ENCODE measurements at places on chromosomes 5 and 9.

DNA sequence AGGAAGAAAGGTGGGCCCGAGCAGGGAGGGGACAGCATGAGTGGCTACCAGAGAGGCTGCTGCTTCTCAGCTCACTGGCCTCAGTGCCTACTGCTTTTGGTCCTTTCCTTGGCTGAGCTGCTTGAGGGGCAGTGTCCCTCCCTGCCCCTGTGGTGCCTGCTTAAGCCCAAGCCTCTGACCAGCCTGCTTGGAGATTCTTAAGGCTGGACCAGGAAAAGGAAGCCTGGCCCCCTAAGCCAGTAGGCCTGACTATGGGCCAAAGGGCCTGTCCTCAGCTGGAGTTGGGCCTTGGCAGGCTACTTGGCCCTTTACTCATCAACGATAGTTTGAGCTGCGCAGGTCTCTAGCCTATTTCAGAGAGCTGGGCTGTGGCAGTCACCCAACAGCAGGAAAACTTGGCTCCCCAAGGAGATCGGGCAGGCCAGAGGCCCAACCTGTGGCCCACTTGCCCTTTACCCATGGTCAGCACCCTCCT, 24.9 kb downstream of the TCF7 start:
- DNase-seq = no peak

DNA sequence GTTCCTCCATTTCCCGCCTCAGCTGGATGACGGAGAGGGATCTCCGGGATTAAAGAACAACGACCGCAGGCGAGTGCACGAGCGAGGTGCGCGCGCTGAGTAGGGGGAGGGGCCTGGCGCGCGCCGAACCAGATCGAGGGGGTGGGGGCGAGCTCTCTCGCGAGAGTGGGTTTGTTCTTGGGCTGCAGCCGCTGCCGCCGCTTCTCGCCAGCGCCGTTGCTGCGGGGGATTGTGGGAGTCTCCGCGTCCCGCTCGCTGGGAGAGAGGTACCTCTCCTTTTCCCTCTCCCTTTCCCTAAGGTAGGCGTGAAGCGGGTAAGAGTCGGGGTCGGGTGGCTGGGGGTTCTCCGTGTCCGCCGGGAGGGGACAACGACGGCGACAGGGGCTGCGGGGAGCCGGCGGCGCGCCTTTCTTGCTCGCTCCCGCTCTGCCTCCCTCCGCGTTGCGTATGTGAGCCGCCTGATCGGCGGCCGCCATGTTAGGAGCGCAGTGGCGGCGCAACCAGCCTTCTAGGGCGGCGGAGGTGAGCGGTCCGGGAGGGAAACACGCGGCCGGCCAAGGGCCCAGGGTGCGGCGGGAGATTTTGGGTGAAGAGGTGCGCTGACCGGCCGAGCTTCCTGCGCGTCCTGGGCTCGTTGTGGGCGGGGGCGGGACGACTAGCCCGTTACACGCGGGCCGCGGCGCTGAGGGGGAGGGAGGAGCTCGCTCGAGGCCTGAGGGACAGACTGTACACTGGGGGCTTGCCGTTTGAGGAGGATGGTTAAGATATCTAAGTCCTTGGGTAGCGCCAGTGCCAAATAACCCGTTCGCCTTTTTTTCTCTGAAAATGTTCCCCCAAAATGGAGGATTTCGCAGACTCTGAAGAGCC, at the start of gene MATR3:
Gene MATR3 (plus strand): TSS at position 234 of the 867 bp plus-strand sequence. CDS start 13,676 bp downstream, outside the sequence.
- DNase-seq = peak; percentile 89

DNA sequence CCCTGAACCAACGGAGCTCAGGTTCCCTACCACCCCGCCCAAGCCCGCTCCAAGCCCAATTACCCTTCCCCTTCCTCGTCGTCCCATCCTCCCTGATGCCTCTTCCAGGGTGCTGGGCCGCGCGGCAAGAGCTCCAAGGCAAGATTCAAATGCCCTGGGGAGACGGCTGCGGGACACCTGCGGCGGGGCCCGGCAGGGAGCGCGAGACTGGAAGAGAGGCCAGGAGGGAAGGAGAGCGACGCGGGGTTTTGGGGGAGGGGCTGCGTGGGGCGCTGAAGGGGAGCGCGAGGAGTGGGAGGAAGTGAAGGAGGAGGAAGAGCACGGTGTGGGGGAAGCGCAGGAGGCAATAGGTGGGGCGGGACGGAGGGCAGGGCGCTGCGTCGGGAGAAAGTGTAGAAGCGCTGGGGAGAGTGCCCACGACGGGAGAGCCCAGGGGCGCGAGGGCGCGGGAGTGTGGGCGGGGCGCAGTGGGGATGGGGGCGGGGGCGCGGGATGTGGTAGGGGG, 975 bp upstream of the NXNL2 start:
- DNase-seq = no peak

GRCh38 chr9:126015424-126015823, 268.3 kb downstream of the PBX3 start:
- no peak for DNase-seq

DNA sequence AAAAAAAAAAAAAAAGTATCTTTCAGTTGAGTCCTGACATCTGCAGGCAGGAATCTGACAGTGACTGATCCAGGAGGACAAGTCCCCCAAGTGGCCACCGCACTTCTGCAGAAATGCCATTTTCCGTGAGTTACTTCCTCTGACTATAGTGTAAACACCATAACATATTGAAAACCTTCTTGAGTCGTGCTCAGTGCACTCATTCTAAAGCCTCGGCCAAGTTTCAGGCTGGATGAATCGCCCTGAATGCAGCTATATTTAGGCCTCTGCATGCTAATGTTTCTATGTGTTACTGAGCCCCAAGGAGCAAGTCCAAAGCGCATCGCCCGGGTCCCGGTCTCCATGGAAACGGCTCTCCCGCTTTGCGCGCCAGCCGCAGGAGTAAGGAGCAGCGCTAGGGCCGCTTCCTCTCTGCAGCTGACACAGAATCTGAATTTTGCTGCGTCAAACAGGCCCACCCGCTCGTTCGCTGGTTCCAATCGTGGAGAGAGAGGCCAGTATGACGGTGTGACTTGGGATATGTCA, 335.4 kb downstream of the MSX2 start:
- no peak for DNase-seq

GRCh38 chr9:86921151-86921923, 26.0 kb downstream of the GAS1 start:
- DNase-seq = no peak

DNA sequence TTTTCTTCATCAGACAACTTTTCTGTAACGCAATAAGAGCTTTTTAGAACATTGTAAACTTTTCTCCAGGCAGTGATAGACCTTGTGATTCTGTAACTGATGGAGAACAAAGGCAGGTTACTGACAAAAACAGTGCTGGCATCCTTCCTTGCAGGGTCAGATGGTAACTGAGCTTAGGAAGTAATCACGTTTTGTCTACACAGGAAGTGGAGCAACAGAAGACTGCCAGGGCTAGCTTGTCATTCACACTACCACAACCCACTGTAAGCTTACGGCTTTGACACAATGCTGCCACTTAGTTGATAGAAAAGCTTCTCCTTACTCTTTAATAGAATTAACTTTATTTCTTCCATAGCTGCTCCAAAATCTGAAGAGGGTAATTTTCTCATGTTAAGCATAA, 46.8 kb downstream of the FBN2 start:
- no peak for DNase-seq

- no peak for DNase-seq
Observed at GRCh38 chr5:158464383-158464782, 605.4 kb upstream of the CLINT1 start.

- DNase-seq = no peak
Observed at GRCh38 chr5:87007737-87008136, 259.9 kb upstream of the RASA1 start.

DNA sequence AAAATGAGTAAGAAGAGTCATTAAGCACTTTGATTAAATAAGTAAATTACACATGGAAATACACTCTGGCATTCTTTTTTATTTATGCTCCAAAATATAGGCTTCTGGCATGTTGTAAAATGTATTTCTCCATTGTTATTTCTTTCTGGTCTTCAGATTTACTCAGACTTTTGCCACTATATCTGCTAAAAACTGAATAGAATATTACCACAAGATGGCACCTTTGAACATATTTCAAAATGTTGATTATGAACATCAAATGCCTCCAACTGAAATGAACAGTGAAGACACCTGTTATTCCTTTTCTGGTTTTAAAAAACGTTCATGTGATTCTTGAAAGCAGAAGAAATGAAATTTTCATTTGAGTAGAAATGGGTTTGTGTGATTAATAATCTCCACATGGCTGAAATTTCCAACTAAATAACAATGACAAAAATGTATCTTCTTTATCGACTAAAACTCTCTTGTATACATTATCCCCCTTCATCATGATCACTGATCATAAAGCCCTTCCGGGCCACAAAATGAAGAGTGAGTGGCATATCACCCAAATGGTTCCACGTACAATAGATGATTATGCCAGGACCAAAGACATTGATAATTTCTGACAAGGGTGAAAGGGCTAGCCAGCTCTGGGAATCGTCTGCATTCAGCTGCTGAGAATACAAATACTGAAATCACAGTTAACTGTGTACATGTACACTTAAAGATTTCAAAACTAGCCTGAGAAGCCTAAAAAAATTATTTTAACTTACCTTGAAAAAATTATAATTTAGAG, 23.8 kb downstream of the TYRP1 start:
- DNase-seq = no peak

DNA sequence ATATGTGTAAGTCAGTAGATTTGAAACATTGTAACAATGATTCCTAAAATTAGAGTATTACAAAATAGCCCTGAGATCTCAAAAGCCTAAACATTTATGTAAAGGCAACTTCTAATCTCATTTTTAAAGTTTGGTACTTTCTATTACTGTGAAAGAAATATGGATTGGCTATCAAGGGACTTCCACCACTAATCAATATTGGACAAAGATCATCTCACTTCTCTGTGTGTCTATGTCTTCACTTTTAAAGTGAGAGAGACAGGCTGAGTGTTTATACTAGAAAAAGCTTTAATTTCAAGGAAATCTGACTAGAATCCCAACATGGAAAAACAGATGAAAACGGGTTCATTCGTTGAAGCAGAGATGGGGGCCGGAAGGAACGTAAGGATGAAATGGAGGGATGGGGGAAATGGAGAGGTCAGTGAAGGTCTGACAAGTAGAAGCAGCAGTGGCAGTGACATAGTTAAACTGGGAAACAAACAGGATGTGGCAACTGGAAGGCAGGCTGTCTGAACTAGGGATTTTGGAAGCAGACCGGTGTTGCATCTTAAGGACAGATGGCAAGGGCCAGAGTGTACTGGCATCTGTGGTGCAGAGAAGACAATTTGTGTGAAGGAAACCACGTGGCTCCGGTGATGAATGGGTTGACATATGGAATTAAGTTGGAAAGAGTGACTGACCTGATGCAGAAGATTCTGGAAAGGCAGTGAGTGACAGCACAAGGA, 60.8 kb downstream of the PDE4D start:
- DNase-seq = no peak

- no peak for DNase-seq
Observed at GRCh38 chr9:120610975-120611689, 31.2 kb upstream of the CDK5RAP2 start.

Data from stimulated activated CD8-positive, alpha-beta memory T cell treated with anti-CD3 and anti-CD28 coated beads, Interleukin-7, amount 100 ng/mL, for 1 hour (primary cell).